ENCODE measurements at places on chromosomes 11 and 22.

GRCh38 chr22:17606496-17606895 is 22.1 kb downstream of the ATP6V1E1 start:
- no peak for DNase-seq

- DNase-seq, result peak; percentile 46
These were observed 495 bp downstream of the HYOU1 start for GRCh38 chr11:119056421-119056999.

DNA sequence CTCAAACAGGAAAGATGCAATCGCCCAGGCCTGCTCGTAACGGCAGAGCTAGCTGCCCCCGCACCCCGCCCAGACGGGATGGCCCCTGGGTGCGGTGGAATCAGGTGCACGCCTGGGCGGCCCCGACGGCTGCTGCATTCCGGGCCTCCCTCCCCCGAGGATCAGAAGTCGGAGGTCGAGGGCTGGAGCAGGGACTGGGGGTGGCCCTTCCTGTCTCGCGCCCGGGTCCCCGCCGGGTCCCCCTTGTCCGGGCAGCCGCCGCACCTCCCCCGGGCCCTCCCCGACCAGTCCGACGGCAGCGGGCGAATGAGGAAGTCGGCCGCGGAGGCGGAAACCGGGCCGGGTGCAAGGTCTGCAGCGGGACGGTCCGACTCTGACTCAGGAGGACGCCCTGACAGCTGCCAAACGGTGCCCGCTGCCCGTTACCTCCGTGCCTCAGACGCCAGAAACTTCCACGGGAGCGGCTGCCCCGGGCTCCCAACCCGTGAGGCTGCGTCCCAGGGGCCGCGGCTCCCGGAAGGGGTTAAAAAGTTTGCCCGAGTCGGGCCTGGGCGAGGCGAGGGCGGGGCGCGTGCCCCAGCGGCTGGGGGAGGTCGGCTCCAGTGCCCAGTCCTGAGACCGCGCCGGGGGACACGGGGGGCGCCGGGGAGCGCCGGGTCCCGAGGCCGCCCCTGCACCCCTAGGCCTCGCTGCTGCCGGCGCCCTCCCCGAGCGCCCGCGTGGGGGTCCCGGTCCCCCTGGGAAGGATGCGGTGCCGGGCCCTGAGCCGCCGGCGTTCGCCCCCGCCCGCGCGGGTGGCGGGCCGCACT is 663 bp downstream of the MYH9 start:
- DNase-seq, result peak; percentile 89

DNA sequence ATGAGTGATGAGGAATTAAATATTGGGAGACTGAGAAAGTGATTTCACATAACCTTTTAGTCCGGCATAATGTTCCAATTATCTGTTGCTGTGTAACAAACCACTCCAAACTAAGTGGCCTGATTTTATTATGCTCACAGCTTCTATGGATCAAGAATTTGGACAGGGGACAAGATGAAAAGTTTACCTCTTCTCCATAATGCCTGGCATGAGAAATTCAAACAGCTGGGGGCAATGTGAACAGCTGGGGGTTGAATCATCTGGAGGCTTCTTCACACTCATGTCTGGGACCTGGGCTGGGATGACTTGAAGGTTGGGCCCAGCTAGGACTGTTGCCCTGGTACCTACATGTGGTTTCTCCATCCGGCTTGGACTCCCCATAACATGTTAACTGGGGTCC is 99.4 kb upstream of the DRD2 start:
- DNase-seq, result no peak

DNA sequence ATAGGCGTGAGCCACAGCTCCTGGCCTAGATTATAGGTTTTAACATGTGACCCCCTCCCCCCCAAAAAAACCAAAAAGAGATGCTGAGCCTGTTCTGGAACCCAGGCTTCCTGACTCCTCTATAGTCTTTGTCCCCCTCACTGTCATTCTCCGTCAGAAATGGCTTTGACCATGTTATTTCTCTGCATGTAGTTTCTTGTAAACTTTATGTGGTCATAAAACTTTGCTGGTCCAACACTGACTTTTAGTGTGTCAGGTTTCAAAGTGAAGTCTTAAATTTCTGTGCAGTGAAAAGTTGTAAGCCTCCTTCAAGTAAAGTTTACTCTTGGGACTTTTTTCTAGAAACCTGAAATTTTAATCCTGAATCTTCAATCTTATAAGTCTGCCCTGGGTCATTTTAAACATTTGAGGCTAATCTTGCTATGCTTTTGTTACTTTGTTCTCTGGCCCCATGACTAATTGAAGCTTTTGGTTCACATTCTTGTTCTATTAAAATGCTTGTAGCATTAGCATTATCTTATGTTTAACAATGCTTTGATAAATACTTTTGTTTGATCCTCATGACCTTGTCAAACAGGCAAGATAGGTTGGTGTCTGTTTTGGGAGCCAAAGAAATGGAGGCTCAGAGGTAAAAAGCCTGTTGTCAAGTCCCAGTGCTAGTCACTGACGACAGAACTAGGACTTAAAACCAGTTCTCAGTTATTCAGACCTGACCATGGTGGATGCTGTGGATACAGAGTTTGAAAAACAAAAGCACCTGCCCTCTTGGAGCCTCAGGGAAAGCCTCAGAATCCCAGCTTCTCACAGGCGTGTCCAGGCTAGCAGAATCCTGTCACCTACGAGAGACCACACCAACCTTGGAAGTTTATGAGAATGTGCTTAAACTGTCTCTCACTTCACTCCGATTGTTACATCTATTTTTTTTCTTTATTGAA is 87.7 kb upstream of the HORMAD2 start:
- no peak for DNase-seq

DNA sequence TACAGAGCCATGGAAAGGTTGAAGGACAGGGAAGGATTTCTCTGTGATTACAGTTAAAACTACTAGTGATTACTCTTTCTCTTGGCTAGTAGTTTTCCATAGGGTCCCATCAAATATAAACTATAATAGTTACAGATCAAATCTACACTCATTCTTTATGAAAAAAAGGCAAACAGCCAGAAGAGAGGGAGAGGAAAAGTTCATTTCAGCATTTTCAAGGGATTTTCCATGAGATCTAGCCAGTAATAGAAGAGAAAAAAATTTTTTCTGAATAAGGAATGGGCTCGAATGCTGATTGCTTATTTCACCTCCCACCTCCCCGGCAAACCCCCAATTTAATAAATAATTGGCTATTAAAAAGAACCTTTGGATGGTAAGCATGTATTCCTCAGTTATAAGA is 74.8 kb upstream of the BLID start:
- no peak for DNase-seq

- peak; percentile 92 for DNase-seq
These were observed 14.3 kb upstream of the FGF19 start for GRCh38 chr11:69718147-69718546.

- no peak for DNase-seq
These were observed 356.3 kb downstream of the SOX6 start for GRCh38 chr11:16000065-16000464.

DNA sequence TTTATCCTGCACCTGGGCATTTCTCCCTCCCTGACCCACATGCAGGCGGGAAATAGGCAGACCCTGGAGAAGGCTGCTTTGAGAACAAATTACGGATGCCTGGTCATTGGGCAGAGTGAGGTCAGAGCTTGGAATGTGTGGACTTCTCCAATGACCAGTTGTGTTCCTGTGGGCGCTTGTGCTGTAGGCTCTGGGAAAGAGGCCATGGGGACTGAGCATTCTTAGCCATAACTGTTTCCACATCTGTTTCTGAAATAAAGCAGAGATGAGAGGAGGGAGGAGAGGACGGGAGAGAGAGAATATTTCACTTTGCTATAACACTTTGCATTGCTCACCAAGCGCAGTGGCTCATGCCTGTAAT is 11.2 kb upstream of the TMEM184B start:
- no peak for DNase-seq

DNA sequence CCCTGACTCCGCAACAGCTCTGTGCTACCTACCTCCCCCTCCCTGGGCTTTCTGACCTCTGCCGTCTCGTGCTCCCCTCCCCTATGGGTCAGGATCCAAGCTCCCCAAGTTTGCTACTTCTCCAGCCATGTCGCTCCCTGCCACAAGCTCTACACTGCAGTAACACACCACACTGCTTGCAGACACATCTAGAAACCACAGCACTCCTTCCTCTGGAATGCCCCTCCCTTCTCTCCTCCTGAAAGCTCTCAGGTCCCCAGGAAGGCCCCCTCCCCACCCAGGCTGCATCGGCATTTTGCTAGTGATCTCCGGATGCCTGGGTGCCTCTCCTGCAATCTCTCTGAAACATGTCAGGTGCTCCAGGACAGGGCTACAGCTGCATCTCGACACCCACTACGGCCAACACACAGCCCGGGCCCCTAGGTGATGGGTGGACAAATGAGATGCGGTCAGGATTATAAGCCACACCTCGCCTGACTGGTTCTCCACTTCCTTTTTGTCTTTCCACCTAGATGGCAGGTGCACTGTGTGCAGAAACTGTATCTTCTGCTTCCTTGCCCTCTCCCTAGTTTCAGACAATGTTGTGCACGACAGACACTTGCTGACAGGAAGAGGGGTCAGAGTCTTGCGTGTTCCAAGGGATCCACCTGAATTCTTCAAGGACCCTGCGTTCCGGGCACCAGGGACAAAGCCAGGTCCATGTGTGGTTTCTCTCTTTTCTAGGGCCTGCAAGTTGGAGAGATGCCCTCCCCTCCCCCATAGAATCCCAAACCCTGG is 22.9 kb downstream of the RPUSD4 start:
- DNase-seq, result peak; percentile 65

DNA sequence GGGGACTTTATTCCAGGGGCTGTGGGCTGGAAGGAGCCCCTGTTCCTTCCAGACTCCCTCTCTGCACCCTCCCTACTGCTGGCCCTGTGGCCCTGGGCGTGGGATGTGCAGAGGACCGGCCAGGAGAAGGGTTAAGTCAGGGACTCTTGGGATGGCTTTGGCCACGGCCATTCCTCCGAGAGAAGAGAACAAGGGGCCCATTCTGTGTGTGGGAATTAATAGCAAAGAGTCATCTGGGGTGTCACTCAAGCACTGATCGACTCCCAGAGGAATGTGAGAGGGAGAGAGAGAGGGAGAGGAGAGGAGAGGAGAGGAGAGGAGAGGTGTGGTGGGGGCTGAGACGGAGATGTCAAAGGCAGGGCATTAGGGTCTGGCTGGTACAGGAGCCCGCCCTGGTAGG is 14.2 kb upstream of the SOX10 start:
- no peak for DNase-seq

DNA sequence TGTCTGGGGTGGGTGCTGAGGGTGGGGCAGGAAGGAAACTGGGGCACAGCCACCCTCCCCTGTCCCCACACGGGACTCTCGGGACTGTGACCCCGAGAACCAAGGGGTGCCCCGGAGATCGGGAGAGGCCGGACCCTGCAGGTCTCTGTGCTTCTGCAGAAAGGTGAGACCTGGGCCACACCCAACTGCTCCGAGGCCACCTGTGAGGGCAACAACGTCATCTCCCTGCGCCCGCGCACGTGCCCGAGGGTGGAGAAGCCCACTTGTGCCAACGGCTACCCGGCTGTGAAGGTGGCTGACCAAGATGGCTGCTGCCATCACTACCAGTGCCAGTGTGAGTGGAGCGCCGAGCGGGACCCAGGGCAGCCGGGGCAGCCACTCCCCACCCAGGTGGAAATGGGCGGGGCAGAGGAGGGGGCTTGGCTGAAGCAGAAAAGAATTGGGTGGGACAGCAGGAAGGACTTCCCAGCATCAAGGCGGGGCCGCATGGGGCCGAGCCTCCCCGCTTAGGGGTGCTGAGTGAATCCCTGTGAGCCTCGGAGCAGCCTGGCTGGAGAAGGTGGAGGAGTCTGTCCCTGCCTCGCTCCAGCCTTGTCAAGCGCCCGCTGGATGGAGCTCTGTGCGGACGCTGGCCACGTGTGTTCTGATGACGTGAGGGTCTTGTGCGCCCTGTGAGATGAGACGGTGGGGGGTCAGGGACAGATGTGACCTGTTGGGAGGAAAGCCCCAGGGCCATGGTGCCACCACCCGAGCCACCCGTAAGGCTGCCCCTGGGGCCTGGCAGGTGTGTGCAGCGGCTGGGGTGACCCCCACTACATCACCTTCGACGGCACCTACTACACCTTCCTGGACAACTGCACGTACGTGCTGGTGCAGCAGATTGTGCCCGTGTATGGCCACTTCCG is 29.3 kb upstream of the MUC5B start:
- DNase-seq, result no peak

- DNase-seq, result no peak
These were observed 76.3 kb downstream of the FAM168A start for GRCh38 chr11:73521621-73522020.

DNA sequence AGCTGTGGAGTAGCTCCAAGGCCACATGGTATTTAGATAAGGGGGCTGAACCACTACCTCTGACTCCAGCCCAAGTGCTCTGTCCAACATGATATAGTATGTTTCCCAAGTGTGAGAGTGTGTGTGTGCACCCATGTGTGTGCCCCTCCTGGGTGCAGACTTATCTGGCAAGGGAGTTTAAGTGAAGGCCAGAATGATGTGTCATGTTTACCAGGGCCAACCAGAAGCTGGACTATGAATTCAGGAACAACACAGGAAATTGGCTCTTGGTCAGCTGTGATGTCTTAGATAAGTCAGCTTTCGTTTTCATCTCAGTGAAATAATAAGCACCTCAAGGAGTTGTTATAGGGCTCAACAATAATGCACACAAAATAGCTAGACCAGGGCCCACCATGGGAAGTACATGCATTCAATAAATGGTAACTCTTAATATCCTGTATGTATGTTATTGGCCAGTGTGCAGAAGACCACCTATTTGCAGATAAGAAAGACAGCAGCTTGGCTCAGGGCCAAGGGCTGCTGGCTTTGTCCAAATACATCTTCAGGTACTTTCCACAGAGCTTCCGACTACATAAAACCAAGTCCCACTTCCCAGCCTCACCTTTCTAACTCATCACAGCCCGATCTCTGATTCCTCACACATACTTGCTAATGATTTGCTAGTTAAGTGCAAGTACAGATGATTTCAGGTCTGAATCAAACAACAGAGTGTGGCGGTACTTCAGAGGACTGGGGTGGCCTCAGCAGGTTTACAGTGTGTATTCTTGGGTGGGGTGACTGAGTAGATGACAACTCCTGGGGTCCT is 120.9 kb downstream of the ME3 start:
- no peak for DNase-seq

DNA sequence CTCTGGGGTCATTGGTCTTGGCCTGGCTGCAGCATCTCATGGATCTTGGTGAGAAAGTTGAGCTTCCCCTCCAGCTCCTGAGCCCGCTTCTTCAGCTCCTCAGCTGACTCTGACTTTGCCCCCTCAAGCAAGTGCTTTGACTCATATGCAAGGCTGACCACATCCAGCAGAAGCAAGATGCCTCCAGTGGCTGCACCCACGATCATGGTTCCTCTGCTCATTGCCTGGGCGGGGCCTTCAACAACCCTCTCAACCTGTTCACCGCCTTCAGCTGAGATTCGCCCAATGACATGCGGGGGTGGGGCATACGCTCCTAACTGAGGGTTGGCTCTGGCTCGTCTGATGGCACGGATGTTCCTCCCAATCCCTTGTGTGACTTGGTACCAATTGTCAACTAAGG is 11.9 kb downstream of the APOL2 start:
- DNase-seq, result no peak
